Hematopoietic multipotent progenitor cell treated with erythropoietin and hydrocortisone succinate and interleukin-3 and kit ligand, for 15 days (in vitro differentiated cells): ENCODE measurements at places on chromosomes 12 and 14.

- DNase-seq = no peak
Measured at GRCh38 chr14:37452323-37452722, 142.7 kb downstream of the FOXA1 start.

GRCh38 chr14:94515856-94516255, 6.6 kb upstream of the SERPINA12 start:
- DNase-seq = no peak

DNA sequence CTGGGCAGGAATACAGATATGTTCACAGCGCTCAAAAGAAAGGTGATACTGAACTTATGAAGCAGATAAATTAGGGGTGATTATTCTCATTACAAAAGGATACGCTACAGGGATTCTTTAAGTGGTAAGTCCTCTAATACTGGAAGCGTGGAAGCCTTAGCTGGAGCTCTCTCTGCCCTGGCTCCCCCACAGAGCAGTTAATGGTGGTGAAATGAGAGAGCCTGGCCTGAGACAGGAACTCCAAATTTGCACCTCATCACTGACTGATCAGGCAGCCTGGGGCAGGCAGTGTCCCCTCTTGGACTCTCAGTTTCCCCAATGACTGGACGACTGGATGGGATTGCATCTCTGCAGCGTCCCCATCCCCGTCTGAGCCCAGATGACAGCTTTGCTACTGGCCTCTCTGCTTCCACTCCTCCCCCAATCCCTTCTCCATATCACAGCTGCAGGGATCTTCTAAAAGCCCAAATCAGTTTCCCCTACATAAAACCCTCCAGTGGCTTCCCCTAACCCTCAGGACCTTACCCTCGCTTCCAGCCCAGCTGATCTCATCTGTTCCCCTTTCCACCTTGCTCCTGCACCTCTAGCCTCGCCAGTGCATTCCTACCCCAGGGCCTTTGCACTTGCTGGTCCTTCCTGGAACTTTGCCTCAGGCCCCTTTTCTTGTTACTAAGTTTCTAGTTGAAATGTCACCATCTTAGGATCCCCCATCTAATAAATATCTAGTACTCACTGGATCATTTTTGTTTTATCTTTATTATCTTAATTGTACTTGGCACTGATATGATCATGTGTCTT, 171.7 kb upstream of the LHX5 start:
- no peak for DNase-seq

GRCh38 chr12:127272864-127273263, 994.1 kb upstream of the TMEM132C start:
- DNase-seq = no peak

- DNase-seq = no peak
Measured at GRCh38 chr12:94714378-94715114, 64.2 kb upstream of the TMCC3 start.
